ENCODE measurements at places on chromosomes 12 and 14. TPM values are rescaled to one million over a fixed set of nuclear protein-coding genes. Genes with fewer than 3 reads are reported as not detected.
A peak's percentile ranks its signal among the peaks of the same experiment; 100 is the strongest.

GRCh38 chr12:42144408-42145196 is at the start of gene GXYLT1:
Gene GXYLT1 (minus strand): TSS chr12:42144874. CDS start chr12:42144646, 228 bp downstream.
- peak; percentile 92 for DNase-seq

GRCh38 chr14:88823968-88824313 is 510 bp upstream of the TTC8 start:
- DNase-seq, result no peak

Gene ANO4
- total RNA-seq, result 0.27 TPM

DNA sequence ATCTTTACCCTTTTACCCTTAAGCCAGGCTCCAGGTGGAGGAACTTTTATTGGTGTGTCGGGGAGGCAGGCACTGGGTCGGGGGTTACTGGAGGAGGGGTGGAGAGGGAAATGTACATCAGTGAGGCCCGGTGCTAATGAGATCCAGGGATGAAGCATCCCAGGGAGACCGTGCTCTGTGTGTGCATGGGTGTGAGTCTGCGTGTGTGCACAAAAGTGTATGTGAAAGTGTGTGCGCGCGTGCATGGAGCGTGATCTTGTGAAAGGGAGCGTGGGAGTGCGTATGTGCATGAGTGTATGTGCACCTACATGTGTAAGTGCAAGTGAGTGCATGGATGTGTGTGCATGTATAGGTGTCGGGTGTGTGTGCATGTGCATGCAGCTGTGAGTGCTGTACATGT is 55.3 kb downstream of the AACS start:
- no peak for DNase-seq

Gene RNFT2
- 5.0 TPM for total RNA-seq

GRCh38 chr12:47317175-47317915 is 237.6 kb upstream of the AMIGO2 start:
- DNase-seq, result no peak

GRCh38 chr12:12803186-12803585 is 10.0 kb upstream of the DDX47 start:
- peak; percentile 87 for DNase-seq

Gene CACNA1C
- 2.9 TPM for total RNA-seq

Gene PTGER2
- 1.6 TPM for total RNA-seq

Gene TNFRSF1A
- 131 TPM for total RNA-seq

Gene DYRK2
- total RNA-seq, result 41.9 TPM

Gene TMPRSS12
- not detected for total RNA-seq

DNA sequence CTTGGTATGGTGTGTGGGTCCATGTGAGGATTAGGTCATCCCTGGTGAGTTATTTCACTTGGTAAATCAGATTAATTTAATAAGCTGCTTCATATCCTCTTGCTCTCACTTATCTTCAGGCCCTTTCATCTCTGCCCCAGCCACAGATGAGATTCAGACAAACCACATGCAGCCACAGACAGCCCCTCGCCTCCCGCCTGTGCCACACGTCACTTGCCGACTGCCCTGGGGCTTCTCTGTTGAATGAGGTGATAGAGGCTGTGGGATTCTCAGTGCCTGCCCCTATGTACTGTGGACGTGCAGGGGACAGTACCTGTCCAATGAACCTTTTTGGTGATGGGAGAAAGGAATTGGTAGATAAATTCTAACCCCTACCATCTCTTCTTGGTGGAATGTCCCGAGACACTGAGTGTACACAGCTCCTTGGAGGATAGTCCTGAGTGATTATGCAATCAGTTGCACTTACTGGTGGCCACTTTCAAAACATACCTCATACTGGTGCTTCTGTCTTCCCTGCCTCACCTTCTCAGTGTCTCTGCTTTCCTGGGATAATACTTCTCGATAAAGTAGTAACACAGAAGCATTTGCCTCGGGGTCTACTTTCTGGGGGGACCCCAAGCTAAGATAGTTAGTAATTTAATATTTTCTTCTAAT is 248.7 kb downstream of the TTC6 start:
- DNase-seq, result no peak

DNA sequence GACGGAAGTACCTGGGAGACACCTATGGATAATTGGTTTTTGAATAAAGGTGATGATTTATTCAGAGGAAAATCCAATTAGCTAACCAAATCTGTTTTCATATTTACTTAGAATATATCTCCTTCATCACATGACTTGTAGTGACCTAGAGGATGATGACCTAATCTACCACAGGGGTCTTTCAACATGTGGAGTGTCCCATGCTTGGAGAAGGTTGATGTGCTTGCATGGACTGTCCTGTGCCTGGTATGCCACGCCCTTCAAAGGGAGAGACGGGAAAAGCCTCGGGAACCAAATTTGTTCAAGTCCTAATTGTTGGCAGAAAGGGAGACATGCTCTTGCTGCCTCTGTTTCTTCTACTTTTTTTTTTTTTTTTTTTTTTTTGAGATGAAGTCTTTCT is 11.8 kb upstream of the PAPLN start:
- DNase-seq, result no peak

DNA sequence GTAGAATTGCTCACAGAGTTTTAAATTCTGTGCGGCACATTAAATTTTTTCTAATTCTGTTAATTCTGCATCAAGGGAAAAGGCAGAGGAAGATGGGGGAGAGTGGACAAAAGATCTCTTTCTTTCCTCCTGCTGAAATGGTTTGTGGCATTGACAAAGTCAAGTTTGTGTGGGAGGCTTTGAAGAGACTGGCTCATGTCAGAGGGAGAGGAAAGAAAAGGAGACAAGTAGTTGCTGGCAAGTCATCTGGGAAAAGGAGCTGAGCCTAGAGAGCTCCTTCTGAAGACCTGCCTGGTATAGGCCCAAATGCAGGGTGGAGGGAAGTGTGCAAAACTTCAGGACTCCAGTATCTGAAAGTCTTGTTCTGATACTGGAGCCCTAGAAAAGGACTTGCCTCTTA is 36.3 kb downstream of the TTLL5 start:
- DNase-seq, result no peak

DNA sequence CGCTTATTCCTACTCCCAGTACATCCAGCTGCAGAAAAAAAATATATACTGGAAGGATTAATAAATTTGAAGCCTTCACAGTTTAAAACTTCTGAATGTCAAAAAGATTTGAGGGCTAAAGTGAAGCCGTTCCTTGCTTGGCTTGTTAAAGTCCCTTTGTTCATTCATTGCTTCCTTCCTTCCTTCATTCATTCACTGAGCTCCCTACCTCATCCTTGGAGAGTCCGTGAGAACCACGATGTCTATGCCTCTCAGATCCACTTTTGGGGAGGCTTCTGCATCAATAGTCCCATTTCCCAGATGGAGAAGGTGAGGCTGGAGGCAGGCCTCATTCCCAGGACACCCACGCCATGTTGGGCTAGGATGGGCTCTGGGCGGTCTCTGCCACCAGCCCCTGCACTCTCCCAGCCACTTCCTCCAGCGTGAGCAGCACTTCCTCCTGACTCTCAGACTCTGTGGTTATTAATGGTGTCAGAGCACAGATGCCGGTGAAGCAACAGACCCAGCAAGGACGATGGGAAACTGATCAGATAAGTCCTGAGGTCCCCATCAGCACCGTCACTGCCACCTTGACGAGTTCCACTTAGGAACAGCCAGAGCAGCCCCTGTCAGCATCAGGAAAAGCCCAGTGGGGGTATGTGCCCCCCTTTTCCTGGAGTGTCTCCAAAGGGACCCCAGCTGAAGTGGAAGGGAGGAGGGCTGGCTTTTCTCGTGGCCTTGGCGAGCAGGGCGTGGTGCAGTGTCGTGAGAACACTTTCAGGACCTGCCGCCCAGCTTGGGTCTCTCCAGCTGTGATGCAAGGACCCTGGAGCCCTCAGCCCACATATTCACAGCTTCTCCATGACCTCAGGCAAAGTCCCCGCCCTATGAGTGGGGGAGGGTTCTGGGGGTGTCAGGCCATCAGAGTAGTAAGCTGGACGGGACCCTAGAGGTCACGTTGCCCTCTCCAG is 21.2 kb downstream of the ASB2 start:
- DNase-seq, result no peak

- DNase-seq, result no peak
These were observed 397.1 kb downstream of the APAF1 start for GRCh38 chr12:99042226-99042625.

DNA sequence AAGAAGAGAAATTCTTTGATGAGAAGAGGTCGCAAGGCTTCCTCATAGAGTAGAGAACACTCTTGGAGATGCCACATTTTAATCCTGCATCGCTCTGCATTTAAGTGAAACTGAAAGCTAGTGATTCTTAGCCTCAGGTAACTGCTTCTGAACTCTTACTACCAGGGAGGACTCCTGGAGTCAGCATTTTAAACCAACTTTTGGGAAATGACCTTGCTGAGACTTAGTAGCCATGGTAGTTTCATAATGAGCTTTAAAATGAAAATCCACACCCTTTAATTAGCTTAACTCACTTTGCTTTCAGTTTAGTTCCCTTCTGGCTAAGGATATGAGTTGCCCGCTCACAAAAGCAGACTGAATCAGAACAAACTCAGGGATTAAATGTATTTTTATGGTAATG is 80.3 kb downstream of the SYNE2 start:
- no peak for DNase-seq

- DNase-seq, result no peak
These were observed 25.1 kb upstream of the OASL start for GRCh38 chr12:121064116-121064515.

DNA sequence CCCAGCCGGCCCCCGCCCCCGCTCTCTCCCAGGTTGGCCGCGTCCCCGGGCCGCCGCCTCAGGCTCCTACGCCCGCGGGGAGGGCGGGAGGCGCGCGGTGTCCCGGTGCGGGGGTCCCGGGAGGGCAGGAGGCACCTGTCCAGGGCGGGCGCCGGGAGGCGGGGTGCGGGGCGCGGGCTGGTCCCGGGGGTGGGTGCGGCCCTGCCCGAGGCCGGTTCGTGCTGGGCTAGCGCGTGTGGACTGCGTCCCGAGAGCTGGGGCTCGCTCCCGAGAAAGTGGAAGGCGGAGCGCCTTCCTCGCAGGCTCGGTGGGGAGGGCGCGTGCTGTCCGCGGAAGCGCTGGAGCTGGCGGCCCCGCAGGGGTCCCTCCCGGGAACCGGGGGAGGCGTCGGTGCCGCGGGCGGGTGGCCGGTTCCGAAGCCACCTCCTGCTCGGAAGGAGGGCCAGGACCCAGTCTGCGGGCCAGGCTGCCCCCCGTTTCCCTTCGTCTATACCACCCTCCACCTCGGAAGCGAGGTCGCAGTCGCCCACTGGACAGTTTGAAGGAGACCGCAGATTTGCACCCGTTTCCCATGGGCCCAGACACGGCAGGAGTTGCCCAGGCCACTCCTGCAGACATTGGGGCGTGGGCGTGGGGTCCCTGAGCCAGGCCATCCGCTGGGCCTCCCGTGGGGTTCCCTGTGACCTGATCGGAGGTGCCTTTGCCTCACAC is 636 bp downstream of the ZFYVE21 start:
- DNase-seq, result peak; percentile 48

DNA sequence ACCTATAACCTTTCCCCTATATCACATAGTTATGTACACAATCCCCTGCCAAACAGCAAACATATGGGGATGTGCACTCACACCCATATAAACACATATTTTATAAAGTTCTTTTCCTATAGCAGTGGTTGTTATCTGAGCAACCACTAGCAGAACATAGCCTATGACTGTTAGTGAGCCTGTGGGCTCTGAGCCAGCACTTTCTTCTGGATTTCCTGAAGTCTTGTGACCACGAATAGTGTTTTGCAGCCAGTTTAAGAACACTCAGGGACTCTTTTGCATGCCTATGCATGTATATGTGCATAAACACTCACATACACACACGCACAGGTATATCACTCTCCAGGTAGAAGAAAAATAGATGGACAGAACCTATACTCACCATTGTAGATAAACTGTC is 17.1 kb downstream of the TESPA1 start:
- peak; percentile 12 for DNase-seq

GRCh38 chr12:11795913-11796459 is 146.5 kb downstream of the ETV6 start:
- DNase-seq, result no peak

Gene INSM2
- not detected for total RNA-seq

Gene PARPBP
- total RNA-seq, result 3.1 TPM

Gene KRT71
- total RNA-seq, result not detected

Gene ITGA7
- 16.9 TPM for total RNA-seq

Gene MGST1
- 454 TPM for total RNA-seq

All from thyroid gland (tissue), 4 donors.